CD4-positive, alpha-beta T cell (primary cell): ENCODE measurements at places on chromosomes 2 and 18.

DNA sequence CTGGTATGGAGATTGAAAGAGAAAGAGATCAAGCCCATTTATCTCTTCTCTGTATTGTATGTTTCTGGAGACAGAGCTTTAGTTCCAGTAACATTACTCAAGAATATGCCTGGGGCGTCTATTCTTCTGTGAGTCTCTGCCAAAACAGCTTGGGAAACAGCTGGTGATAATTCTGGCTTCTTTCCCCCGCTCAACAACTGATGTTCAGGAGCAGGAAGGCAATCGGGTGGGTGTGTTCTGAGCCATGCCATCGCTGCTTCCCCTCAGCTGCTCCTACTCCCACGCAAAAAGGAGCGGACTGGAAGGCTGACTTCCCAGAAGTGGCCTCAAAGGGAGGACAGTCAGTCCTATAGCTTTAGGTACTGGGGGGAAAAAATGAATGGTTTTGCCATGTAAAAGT is 695.1 kb downstream of the PLCL1 start:
- no peak for DNase-seq
- no peak overlapping the region for H3K27ac ChIP-seq
- H3K4me1 ChIP-seq = no peaks in the 10 kb centered on the region
- H3K36me3 ChIP-seq = no peaks in the 10 kb centered on the region

DNA sequence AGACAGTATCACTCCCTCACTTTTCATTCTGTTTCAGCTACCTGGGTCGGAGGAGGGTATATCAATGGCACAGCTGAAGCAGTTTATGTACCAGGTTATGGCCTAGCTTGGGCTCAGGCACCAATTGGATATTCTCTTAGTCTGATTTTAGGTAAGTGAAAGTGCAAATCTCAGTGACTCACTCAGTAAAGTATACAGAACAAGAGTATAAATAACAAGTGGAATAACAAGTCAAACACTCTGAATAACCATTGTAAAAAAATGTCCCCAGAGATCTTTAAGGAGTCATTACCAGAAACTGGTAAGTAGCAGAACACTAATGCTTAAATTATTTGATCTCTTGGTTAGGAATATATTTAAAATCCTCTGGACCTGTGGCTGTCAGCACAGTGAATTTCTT is 5.7 kb downstream of the SLC5A7 start:
- H3K4me1 ChIP-seq = no peaks in the 10 kb centered on the region
- H3K27me3 ChIP-seq = no peaks in the 10 kb centered on the region
- H3K36me3 ChIP-seq = no peaks in the 10 kb centered on the region
- H3K27ac ChIP-seq = no peak overlapping the region
- no peak overlapping the region for H3K4me3 ChIP-seq

DNA sequence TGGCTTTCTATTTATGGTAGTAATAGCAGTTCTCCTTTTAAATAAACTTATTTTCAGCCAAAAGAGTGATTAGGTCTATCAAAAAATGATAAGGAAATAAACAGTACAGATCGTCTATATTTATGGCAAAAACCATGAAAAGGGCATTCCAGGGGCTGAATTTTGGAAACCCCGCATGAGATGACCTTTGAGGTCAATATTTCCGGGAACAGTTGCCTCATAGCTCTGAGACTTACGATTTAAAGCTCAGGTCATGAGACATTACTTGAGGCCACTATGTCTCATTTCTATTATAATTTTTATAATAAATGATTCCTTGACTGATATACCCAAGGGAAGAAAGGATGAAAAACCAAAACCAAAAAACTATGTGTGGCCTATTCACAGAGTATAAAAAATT is 101.1 kb downstream of the LDLRAD4 start:
- H3K27ac ChIP-seq = no peak overlapping the region
- H3K4me1 ChIP-seq = no peaks in the 10 kb centered on the region
- no peak overlapping the region for H3K4me3 ChIP-seq
- H3K36me3 ChIP-seq = no peaks in the 10 kb centered on the region

GRCh38 chr2:160790738-160791137 is 297.1 kb upstream of the RBMS1 start:
- DNase-seq = no peak
- no peaks in the 10 kb centered on the region for H3K27me3 ChIP-seq
- H3K36me3 ChIP-seq = no peaks in the 10 kb centered on the region
- no peaks in the 10 kb centered on the region for H3K4me1 ChIP-seq

DNA sequence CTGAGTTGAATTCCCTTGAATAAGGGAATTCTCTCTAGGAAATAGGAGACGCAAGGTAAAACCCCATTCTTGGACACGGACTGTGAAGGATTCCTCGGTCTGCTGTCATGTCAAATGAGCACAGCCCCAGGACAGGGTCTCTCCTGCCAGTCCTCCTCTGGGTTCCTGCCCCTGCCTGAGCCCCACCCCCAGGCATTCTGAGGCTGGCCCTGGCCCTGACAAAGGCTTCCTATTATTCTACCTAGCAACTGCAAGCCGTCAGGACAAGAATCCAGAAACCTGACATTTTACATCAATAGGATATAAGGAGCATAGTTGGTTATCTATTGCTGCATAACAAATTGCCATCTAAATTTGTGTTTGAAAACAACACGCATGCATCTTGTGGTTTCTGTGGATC is 253.3 kb upstream of the AGAP1 start:
- no peak for DNase-seq
- H3K27ac ChIP-seq = no peak overlapping the region
- no peaks in the 10 kb centered on the region for H3K4me1 ChIP-seq
- H3K4me3 ChIP-seq = no peak overlapping the region

GRCh38 chr2:127906206-127906926 is 20.6 kb upstream of the AMMECR1L start:
- H3K27ac ChIP-seq = no peak overlapping the region
- no peaks in the 10 kb centered on the region for H3K4me1 ChIP-seq
- no peaks in the 10 kb centered on the region for H3K27me3 ChIP-seq
